Stimulated activated CD8-positive, alpha-beta memory T cell treated with anti-CD3 and anti-CD28 coated beads, Interleukin-2, amount 100 ng/mL, for 1 hour (primary cell): ENCODE measurements at places on chromosomes 16 and 17.

GRCh38 chr17:57295526-57296023 is 39.3 kb downstream of the MSI2 start:
- no peak for DNase-seq

- DNase-seq, result peak; percentile 87
Observed at GRCh38 chr17:47889734-47890529, 6.1 kb upstream of the SP2 start.

DNA sequence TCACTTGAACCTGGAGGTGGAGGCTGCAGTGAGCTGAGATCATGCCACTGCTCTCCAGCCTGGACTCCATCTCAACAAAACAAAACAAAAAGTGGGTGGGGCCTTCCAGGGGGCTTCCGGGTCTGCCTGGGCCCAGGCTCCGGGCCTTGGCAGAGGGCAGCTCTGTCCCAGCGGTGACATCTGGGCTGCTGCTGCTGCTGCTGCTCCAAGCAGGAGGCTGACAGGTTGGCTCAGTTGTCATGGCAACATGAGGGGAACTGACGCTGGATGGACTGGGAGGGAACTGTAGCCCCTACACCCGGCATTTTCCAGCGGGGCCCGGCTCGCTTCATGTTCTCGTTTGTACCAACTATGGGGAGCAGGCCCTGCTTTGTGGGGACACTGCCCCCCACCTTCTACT is 4.0 kb downstream of the BAIAP3 start:
- no peak for DNase-seq

- no peak for DNase-seq
Observed at GRCh38 chr16:414395-415169, 10.9 kb upstream of the RAB11FIP3 start.

- no peak for DNase-seq
Observed at GRCh38 chr16:15610369-15610871, 32.5 kb downstream of the MARF1 start.

DNA sequence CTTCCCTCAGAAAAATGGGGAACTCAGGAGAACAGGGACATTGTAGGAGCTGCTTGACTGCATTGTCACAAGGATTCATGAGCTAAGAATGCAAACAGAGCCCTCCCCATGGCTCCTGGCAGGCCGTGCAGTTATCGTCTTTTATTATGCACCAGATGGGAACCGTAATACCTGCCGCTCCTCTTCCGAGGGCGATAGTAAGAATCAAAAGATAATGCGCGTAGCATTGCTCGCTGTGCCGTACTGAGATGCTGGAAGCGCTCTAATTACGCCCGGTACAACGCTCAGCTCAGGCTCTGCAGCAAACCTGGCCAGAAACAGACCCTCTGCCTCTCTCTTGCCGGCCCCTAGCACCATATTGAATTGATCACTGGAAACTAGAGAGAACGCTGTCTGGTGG is 87.1 kb upstream of the PLCG2 start:
- DNase-seq, result no peak

- no peak for DNase-seq
Observed at GRCh38 chr17:18974407-18975149, 22.6 kb downstream of the SLC5A10 start.

DNA sequence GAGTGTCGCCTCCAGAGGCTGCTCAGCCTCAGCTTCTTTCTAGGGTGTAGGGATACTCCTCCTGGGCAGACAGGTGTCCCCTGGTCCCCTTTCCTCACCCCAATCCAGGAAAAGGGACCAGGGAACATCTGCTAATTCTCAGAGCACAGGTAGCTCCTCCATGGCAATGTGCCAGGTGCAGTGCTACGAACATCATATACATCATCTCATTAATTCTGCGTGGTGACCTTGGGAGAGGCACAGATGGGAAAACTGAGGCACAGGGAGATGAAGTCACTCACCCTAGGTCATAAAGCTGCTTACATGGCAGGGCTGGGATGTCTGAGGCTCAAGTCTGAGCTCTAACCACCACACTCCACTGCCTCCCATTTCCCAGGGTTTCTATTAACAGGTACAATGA is 11.7 kb downstream of the HDAC5 start:
- no peak for DNase-seq

- DNase-seq, result no peak
Observed at GRCh38 chr16:82954224-82954929, 327.6 kb downstream of the CDH13 start.

DNA sequence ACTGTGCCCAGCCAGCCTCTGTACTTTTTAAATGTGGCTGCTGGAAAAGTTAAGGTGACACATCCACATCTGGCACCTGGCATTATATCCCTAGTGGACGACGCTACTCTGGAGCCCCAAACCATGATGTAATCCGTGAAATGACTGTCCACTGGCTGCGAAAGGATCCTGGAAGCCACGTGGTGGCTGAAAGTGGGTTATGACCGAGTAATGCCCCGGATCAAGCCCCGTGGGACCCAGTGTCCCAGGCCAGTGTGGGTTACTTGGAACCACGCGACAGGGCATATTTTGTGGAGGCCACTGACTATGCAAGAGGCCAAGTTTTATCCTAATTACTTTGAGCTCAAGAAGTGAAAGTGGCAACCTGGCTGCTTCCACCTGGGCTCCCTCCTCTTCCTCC is 79.6 kb downstream of the PGS1 start:
- no peak for DNase-seq
